ENCODE measurements at places on chromosomes 7 and 10.

- DNase-seq = no peak
These were observed 27.2 kb upstream of the PFKFB3 start for GRCh38 chr10:6175329-6176055.

GRCh38 chr10:124226271-124227054 lies 133.1 kb upstream of the CHST15 start:
- no peak for DNase-seq

DNA sequence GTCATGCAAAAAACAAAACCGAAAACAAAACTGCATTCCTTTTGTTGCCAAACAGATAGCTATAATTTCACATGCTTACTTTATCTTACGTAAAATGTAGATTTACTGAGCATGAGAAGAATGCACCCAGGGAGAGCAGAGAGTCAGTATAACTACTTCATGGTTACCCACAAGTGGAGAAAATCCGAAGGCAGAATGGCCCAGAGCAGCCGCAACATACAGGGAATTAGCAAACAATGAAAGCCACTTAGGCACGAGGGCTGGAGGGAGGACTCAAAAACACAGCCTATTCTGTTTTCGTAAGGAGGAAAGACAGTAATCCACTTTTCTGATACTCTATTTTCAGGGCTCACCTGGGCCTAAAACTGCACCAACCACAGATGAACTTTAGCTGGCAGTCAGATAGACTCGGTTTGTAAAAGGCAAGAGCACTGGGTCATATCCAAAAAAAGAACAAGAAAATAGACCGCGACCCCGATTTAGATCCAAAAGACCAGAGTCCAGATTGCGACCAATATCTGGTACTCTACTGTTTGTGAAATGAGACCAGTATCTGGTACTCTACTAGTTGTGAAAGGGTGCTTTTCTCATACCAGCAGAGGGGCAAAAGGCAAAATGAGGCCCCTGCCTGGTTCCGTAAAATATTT lies 1.3 kb downstream of the ITPRIP start:
- no peak for DNase-seq

DNA sequence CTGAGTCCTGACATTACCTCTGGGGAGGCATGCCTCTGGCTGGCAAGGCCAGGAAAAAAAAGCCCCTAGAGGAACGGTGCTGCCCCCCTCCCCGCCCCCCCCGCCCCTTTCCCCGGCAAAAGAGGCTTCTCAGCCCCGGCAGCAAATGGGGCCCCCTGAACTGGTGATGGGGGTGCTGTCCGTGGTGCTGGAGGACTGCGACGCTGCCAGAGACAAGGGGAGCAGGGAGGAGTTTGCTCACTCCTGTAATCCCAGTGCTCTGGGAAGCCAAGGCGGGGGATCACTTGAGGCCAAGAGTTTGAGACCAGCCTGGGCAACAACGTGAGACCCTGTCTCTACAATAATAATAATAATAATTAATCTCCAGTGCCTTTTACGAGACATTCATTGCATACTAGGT lies 23.7 kb downstream of the SRRM3 start:
- no peak for DNase-seq

DNA sequence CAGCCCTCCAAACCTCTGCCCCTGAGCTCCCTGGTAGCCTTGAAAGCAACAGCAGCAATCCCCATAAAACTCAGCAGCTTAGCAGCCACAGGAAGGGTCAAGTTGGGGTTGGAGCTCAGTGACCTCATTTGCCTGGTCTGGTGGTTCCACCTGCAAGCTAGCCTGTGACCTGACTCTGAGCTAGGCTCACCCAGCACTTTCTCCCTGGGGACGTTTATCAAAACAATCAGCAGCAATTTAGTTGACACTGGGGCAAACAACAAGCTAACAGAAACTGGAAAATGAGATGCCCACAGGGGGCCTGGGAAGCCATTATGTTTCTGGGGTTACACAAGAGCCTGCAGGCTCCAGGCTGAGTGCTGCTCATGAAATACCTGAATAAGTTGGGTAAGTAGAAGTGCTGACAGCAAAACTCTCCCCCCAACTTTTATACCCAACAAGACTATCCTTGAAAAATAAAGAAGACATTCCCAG lies 22.4 kb upstream of the CRYGN start:
- no peak for DNase-seq

DNA sequence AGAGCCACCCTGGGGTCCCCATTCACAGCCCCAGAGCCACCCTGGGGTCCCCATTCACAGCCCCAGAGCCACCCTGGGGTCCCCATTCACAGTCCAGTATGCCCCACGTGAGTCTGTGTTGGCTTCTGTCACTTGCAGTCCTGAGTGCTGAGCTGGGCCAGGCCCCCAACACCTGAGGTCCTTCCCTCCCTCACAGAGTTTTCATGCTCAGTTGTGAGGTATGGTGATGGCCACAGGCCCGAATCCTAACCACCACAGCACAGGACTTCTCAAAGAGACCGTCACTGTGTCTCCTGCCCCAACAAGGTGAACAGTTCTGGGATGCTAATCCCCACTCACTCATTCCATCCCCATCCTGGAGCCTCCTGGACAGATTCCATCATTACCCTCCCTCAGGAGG lies 239.2 kb downstream of the PTPRN2 start:
- DNase-seq = peak; percentile 69

- no peak for DNase-seq
These were observed 69.8 kb downstream of the CDK6 start for GRCh38 chr7:92766461-92767003.

DNA sequence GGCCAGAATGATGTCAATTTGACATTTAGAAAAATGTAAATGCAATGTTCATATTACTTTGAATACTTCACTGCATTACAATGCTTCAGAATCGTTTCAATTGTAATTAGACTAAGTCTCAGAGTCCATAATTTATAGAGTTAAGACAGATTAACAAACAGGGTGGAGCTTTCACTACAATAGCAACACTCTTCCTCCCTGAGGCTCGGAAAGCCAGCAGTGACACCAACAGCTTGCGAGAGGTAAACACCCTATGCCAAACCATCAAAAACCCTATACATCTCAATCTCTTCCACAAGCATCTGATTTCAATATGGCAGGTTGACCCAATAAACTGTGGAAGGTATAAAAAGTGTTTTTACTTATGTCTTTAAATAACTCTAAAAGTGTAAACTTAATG lies 72.2 kb downstream of the DOCK4 start:
- DNase-seq = no peak

GRCh38 chr7:150439967-150440366 lies 10.5 kb upstream of the GIMAP8 start:
- no peak for DNase-seq

- no peak for DNase-seq
These were observed 101.4 kb downstream of the ITGB8 start for GRCh38 chr7:20432071-20432470.

GRCh38 chr10:80493522-80494051 lies 39.5 kb downstream of the TSPAN14 start:
- no peak for DNase-seq

DNA sequence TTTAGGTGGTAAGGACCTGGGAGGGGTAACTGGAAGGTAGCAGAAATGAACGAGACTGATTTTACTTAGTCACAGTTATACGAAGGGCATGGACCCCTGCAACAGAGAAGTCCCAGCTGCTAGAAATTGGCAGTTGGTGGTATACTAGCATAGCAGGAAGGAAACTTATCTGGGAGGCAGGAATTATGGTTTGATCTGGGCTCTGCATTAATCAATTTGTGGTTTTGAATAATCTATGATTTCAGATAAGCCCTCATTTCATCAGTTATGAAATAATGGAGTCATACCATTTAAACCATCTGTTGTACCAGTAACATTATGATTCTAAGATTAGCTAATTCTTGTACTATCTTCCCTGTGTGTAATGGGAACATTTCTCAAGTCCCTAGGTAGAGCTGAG lies 54.0 kb upstream of the TMEM229A start:
- no peak for DNase-seq

- no peak for DNase-seq
These were observed 54.5 kb downstream of the ELMO1 start for GRCh38 chr7:37394158-37394557.

DNA sequence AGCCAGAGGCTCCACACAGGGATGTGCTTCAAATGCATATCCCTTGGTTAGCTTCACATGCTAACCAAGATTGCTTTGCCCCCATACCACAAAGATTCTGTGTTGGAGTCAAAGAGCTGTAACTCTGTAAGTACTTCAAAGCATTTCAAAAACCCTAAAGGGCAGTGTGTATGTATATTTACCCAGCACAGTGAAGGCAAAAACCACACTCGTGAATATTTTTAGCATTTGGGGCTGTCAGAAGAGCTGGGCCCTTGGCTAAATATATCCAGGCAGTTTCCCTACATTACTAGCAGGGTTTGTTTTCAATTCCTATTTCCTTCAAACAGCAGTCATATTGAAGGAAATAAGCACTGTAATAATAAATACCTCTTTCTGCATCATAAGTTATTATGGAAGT lies 84.2 kb upstream of the STEAP1B start:
- DNase-seq = no peak

DNA sequence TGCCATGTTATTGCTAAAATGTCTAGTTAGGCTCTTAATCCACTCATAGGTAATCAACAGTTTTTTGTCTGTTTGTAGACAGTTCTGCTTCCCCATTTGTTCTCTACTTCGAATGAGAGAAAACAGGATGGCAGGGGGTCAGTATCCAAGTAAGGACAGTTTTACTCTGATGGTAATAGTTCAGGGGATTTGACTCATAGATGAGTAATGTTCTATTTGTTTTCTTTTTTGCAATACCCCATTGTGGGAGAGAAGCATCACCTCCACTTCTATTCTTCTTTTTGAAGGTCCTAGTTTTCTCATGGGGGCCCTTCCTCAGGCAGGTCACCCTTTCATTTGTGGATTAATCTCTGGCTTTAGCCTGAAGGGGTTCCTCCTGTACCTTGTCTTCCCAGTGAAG lies 13.9 kb downstream of the PCLO start:
- DNase-seq = no peak

GRCh38 chr10:28925121-28925663 lies 247.9 kb downstream of the BAMBI start:
- peak; percentile 84 for DNase-seq

DNA sequence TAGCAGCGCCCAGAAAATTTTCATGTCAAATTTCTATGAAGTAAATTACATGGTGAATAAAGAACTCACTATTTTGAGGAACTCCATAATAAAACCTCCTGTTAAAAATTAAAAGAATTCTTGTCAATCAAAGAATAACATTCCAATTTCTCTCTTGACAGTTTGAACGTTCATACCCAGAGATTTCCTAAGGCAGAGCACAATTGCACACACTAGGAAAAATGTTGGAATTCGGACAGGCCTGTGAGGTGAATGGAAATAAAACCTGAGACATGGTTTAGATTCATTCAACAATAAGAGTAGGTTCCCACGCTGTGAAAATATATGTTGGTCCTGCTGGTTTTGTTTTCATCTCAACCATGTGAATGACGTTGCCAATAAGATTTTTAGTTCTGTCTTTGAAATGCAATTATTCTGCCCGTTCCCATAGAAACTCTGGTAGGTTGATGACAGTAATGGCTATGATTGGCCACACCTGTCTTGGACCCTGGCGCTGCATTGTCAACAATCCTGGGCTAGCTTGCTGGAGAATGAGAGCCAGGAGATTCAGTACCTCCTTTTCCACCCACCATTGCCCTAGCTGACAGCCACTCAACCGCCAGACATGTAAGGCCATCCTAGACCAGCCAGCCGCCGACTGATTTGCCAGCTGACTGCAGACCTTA lies 43.3 kb upstream of the RAPGEF5 start:
- no peak for DNase-seq

GRCh38 chr7:128841171-128841690 lies 11.0 kb downstream of the FLNC start:
- no peak for DNase-seq

GRCh38 chr7:64558781-64559180 lies 4.1 kb downstream of the ZNF680 start:
- no peak for DNase-seq

DNA sequence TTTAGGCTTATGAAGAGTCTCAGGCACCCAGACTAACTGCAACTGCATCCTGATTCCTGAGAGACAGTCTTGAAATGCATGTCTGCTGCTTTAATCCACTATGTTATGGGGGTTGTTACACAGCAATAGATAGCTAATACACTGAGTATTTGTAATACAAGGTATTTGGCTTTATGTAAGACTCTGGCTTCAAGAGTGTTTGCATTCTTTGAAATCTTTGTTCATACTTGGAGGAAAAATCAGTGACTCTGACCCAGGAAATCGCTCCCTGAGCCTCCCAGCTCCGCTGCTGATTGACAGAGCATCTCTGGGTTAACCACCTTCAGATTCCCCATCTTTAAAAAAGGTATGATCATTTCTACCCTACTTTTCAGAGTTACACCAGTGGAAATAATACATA lies 133.9 kb downstream of the MTPAP start:
- DNase-seq = no peak

DNA sequence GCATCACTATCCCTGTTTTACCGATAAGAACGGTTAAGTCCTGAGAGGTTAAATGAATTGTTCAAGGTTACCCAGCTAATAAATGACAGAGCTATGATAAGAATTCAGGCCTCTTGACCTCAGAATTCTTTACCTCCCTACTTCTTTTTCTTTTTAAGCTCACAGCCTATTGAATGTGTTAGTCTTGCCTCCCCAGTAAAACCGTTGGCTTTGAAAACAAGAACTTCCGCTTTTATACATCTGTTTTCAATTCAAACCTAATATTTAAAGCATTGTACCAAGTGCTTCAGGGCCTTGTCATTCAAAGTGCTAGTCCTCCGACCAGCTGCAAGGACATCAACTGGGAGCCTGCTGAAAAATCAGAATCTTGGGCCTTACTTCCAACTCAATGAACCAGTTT lies 15.6 kb downstream of the SEC31B start:
- no peak for DNase-seq

DNA sequence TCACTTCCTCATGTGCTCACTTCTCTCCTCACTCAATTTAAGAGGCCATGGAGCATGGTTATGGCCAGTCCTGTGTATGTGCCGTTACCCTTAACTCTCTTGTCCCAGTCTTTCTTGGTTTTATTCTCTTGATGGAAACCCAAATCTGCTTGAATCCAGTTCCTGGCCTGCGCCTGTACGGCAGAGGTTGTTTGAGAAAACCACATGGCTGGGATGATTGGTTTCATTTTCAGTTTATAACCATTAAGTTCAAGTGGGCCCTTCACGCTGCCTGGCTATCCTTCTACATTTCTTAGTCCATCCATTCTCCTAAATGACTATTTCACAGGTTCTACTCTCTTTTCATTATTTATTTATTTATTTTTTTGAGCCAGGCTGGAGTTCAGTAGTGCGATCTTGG lies 1.6 kb upstream of the ZNF239 start:
- DNase-seq = no peak

DNA sequence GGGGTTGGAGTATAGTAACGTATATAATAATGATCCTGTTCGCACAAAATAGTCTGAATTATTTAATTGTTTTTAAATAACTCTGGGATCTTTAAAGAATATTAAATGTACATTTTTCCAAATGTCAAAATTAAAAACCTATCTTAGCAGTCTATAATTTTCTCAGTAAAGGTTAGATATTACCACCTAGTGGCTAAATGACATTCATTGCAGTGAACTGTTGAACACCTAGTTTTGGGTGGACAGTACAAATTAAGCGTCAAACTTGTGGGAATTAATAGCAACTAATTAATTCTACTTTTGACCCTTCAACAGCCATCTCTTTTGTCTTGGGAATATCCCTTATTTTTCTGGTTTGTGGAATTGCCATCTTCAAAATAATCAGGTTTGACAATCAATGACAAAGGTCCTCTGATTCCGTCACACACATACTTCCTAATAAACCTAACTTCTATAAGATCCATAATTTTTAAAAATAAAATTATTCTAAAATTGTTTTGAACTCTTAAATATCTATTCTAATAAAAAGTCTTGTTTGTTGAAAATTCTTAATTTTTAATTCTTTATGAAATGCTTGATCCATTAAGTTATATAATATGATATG lies 165.7 kb downstream of the SEMA3D start:
- DNase-seq = no peak

- no peak for DNase-seq
These were observed 71.9 kb upstream of the ADARB2 start for GRCh38 chr10:1809139-1809741.
